Activated CD4-positive, alpha-beta T cell treated with anti-CD3 and anti-CD28 coated beads, Interleukin-2, amount 50 U/mL, for 24 hours (primary cell): ENCODE measurements at places on chromosomes 1 and 21.

DNA sequence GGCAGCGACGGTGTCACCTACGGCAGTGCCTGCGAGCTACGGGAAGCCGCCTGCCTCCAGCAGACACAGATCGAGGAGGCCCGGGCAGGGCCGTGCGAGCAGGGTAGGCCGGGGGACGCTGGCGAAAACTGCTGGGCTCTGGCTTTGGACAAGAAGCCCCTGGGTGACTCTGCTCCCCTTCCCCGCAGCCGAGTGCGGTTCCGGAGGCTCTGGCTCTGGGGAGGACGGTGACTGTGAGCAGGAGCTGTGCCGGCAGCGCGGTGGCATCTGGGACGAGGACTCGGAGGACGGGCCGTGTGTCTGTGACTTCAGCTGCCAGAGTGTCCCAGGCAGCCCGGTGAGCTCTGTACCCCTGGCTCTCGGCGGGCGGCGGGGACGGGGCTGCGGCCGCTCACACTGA, 24.0 kb downstream of the AGRN start:
- DNase-seq: no peak

GRCh38 chr21:36893581-36893980, 72.9 kb downstream of the HLCS start:
- DNase-seq: no peak

GRCh38 chr1:42756956-42757891, 9.6 kb downstream of the P3H1 start:
- DNase-seq: no peak

- no peak for DNase-seq
Measured at GRCh38 chr21:30211071-30211470, 4.8 kb downstream of the CLDN8 start.

DNA sequence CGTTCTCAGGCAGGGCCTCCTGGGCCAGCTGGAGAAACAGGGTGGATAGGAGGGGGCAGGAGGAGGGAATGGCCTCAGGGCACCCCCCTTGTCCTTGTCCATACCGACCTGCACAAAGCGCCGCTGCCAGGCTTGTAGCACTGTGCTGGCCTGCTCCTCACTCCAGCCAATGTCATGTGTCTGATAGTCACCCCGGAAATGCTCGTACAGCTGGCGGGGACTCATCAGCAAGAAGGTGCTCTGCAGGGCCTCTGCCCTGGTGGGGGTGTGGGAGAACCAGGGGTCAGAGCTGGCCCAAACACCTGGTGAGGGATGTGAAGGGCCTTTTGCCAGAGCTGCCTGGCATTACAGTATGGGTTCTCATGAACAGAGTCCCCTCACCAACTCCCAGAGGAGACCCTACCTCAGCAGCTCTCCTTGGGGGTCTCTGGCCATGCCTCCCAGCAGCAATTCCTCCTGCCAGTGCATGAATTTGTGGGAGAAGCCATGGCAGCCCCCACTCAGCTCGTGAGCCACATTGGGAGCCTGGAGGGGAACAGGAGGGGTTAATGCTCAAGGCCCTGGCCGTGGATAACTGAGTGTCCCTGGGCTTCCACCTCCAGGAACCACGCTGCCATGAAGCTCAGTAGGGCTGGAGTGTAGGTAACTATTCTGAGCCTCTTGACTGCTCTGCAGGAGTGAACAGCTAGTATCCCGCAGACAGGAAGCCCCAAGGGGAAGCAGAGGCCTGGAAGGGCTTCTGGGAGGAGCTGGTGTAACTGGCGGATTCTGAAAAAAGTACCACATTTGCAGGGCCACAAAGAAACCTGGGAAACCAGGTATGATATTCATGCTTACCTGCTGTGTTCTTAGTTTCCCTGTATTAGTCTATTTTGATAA, 13.3 kb downstream of the PTCH2 start:
- no peak for DNase-seq

DNA sequence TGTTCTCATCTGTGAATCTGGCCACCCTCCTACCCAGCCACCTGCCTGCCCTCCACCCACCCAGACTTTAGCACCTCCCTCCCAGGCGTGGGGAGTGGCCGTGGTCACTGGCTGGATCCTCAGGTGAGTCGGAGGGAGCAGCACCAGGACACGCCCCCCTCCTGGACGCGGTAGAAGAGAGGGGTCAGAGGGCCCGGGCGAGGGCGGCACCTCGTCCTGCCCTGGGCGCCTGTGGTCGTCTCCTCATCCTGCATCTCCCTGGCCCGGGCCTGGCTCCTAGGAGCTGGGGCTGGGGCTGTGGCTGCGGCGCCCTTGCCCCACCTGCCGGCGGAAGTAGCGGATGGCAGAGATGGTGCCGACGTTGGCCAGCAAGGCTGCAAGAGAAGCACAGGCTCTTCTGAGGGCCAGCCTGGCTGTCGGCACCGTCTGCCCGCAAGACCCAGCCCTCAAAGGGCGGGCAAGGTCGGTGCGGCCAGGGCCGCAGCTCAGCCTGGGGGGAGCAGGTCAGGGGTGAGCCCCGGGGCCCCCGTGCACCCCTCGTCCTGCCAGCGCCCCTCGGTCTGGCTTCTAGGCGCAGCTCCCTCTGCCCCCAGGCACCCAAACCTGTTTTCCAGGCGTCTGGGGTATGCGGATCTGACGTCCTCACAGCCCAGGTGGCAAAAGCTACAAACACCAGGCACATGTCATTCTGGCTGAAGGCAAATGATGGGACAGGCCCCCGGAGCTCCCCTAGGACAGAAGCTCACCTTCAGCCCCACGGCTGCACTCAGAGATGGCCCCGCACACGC, 5.8 kb downstream of the PERM1 start:
- DNase-seq: no peak

DNA sequence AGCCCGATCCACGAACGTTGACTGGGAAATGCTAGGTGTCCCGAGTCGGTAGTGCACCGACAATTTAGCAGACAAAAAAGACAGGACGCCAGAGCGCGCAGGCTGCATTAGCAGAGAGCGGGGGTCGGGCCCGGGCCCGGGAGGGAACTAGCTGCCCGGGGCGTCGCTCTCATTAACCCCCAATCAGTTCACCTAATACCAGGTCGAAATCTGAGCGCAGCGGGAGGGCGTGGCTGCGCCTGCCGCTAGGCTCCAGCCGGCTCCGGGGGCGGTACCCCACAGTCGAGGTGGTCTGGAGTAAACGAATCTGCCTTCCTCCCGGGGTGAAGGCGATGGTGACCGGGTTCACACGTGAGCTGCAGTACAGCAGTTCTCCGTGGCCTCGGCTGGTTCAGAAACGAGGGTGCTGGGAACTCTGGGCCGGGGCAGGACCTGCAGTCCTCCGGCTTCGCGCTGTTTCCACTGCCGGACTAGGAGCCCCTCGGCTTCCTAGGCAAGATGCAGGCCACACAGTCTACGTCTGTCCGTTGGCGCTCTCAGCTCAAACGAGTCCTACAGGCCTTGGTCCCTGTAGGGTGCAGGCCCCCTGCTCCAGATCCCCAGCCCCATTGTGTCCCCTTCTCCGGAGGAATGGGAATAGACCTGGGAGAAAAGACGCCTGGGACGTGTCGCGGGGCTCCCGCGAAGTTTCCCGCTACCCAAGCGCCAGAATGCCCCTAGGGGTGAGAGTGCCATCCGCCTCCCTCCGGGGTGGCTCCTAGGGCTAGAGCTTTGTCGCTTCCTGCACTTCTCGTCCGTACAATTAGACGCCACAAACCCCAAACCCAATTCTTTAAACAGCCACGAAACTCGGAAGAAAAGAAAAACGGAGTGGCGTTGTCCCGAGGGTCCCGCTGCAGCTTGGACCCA, 2.0 kb downstream of the GFI1 start:
- DNase-seq: peak; percentile 65

- no peak for DNase-seq
Measured at GRCh38 chr1:109923131-109923945, 12.7 kb downstream of the CSF1 start.

DNA sequence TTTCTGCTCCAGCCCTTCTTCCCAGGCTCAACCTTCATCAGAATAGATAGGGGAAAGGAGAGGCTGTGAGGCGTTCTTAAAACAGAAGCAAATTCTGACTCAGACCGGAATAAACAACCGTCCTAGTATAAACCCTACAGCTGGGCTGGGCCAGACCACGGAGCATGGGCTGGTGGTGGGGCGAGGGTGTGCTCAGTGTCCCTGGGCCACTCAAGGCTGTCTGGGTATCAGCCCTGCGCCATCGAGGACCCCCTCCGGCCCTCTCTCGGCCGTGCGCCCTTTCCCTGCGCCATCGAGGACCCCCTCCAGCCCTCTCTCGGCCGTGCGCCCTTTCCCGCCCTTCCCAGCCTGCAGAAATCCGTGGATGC, 36.0 kb downstream of the CAPN2 start:
- no peak for DNase-seq

- no peak for DNase-seq
Measured at GRCh38 chr21:33427051-33427450, 23.8 kb downstream of the IFNGR2 start.

DNA sequence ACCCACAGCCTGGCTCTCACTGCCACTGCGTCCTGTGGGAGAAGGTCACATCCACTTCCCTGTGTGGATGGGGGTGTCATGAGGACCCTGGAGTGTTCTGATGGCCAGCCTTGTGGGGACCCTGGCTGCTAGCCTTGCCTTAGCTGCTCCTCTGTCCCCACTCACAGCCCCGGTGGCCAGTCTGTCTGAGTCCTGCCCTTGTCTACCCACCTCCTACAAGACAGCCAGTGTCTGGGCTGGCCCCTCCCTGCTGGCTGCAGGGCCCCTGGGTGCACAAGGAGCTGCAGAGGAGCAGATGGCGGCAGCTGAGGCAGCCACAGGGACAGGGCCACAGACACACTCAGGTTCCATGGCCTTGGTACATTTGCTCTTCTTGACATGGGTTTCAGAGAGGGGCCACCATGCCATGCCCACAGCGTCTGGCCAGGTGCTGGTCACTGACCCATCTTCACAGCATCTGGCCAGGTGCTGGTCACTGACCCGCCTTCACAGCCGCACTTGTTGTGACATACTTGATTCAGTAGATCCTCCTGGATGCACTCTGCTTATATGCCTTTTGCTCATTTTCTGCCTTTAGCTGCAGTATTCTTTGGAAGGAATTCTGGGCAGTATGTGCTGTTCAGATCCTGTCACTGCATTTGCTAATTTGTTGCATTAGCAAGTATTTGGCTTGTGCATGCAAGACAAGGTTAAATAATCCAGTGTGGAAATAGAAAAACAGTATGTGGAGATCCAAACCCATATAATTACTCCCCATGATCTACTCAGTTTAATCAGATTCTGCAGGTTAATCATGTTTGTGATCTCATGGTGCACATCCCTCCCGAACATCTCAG, 157.8 kb downstream of the PCBP3 start:
- DNase-seq: no peak

- no peak for DNase-seq
Measured at GRCh38 chr1:51969038-51969705, 21.3 kb downstream of the RAB3B start.

DNA sequence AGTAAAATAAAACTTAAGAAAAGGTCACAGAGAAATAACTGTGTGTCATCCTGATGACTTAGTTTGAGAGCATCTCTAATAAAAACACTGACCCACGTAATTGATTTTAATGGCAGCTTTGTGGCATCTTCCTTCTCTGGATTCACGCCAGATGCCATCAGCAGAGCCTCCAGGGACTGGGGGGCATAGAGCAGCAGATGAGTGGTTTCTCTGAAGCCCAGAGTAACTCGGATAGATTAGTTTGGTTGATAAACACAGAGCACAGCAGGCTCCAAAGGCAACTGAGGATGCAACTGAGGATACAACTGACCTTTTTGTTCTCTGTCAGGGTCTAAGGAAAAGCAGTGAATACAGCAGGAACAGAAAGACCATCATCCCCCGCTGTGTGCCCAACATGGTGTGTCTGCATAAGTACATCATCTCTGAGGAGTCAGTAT, 180.8 kb downstream of the RPS6KC1 start:
- no peak for DNase-seq

DNA sequence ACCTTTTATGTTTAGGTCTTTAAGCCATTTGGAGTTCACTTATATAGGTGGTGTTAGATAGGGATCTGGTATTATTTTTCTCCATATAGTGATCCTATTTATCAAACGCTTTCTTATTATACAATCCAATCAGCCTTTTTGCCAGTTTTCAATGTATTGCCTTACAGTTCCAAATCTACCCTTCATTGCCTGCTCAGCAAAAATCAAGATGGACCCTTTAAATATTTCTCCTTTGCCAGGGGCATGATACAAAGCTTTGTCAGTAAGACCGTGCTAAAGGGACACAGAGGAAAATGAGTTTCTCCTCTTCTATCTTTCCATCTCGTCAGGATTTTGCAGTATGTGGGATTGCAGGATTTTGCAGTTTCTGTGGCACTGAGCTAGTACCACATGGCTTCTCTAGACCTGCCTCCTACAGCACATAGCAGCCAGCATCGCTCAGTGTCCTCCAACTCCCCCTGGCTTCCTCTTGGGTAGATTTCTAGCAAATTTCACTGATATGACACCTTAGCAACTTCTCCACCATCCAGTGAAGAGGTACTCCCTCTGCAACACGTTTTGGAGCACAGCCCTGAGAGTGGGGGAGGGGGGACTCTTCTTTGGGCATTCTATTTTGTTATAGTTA, 22.5 kb upstream of the CAP1 start:
- DNase-seq: no peak

DNA sequence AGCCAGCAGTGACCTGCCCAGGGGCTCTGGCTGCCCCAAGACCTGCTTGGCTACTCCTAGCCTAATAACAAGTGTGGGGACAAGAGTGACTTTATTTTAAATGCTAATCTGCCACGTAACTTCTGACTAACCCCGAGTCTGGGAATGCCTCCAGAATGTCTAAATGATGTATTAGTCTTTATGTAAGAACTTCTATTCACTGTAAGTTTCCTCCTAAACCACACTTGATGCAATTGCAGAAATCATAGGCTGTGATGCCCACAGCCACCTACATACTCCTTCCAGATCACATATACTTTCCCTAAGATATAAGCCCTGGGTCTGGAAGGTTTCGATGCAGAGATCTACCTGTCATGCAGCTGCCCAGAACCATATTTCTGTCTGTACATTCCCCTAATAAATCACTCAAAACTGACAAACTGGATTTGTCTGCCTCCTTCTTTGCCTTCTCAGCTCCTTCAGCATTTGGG, 5.9 kb upstream of the VPS45 start:
- DNase-seq: no peak

DNA sequence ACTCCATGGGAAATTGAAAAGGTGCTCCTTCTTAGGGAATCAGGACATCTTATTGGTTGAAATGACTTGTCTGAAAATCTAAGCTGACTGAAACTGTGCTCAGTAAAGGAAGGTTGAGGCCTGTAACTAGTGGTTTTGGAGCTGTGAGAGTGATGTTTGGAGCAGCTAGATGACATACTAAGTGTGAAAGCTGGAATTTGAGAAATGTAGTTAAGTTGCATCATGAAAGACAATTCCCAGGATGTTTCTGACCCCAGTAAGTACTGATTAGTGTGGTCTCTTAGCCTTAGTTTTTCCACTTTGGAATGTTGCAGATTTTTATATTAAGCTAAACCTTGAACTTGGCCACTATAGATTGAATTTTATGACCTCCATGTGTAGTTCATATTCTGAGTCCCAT, 154.9 kb downstream of the PAPPA2 start:
- DNase-seq: no peak

DNA sequence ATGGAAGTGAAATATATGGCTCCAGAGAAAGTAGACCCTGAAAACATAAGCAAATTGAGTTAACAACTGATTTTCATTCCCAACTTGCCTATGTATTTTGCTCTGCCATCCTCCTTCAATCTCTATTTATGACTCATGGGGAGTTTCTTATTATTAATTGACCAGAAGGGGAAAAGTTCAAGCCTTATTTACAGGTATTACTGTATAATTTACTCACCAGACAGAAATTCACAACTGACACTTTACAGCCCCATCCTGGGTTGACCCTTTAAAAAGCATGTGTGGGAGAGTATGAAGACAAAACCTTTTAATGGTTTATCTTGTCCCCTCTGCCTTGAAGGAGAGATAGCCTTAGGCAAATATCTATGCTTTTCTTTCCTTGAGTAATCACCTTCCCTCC, 39.8 kb upstream of the C1orf53 start:
- no peak for DNase-seq
